Right ventricle myocardium inferior (tissue), 1 donor: ENCODE measurements at places on chromosomes 7 and 10. TPM values are rescaled to one million over a fixed set of nuclear protein-coding genes. Genes with fewer than 3 reads are reported as not detected.

OR2A1 gene
- not detected for total RNA-seq

UROS gene
- 71.8 TPM for total RNA-seq

- DNase-seq = no peak
Measured at GRCh38 chr10:93245779-93246178, 172.1 kb downstream of the CYP26A1 start.

DNA sequence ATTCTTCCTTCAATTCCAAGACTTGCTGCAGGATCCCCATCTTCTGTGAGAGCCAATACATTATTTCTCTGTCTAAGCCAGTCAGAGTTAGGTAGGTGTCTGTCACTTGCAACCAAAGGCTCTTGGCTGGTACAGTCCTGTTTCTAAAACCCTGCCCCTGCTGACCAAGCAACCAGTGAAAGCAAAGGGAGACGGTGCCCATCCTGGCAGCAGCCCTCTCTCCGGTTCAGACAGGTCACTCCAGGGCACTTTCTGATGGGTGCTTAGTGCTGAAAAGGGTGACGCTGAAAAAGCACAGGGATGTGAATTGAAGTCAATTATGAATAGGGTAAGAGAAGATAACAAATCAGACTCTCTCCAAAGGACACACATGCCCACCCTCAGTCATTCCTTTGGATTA lies 37.5 kb downstream of the SPOCK2 start:
- no peak for DNase-seq

NAT16 gene
- not detected for total RNA-seq

DNA sequence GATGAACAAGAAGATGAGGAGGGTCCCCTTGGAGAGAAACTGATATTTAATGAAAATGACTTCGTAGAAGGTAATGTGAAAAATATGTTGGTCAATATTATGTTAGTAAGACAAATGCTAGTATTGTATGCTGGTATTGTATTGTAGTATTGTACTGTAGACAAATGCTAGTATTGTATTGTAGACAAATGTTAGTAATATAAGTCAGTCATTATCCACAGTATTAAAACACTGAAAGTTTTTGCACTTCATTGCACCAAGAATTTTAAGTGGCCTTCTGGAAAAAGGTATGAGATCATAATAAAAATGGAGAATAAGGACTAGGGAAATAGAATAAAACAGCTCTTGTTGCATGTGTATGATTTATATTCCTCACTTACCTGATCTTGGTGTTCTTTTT lies 17.5 kb downstream of the CSGALNACT2 start:
- DNase-seq = no peak

MRC1 gene
- 38.3 TPM for total RNA-seq

DNA sequence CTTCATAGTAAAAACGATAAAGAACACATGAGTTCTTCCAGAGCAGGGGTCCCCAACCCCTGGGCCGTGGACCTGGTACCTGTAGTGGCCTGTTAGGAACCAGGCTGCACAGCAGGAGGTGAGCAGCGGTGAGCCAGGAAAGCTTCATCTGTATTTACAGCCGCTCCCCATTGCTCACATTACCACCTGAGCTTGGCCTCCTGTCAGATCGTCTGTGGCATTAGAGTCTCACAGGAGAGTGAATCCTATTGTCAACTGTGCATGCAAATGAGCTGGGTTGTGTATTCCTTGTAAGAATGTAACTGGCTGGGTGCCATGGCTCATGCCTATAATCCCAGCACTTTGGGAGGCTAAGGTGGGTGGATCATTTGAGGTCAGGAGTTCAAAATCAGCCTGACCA lies 229.5 kb downstream of the CNTNAP2 start:
- no peak for DNase-seq

- DNase-seq = no peak
Measured at GRCh38 chr7:120842121-120842621, 15.8 kb downstream of the TSPAN12 start.

CLRN3 gene
- total RNA-seq = not detected

DNA sequence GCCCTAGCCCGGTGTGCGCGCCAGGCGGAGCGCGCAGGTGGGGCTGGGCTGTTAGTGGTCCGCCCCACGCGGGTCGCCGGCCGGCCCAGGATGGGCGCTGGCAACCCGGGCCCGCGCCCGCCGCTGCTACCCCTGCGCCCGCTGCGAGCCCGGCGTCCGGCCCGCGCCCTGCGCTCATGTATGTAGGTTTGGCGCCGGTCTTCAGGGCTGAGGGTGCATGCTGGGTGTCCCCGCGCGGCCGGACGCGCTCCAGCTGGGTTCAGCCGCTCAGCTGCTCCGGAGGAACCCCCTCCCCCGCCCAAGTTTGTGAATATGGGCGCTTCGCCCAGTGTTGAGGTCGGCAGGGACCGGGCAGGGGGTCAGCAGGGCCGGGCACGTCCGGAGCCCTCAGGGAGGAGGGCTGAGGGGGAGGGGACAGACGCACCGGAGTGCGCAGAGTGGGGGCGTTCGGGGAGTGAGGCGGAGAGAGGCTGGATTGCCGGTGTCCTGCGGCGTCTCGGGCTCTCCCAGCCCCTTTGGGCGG lies 559 bp downstream of the VWC2 start:
- peak; percentile 67 for DNase-seq

LIPF gene
- not detected for total RNA-seq

- DNase-seq = peak; percentile 96
Measured at GRCh38 chr10:131900350-131901152, at the start of gene PPP2R2D. Gene PPP2R2D, plus strand, starts transcription at chr10:131901008. Its CDS starts 141 bp downstream, at chr10:131901149.

DNA sequence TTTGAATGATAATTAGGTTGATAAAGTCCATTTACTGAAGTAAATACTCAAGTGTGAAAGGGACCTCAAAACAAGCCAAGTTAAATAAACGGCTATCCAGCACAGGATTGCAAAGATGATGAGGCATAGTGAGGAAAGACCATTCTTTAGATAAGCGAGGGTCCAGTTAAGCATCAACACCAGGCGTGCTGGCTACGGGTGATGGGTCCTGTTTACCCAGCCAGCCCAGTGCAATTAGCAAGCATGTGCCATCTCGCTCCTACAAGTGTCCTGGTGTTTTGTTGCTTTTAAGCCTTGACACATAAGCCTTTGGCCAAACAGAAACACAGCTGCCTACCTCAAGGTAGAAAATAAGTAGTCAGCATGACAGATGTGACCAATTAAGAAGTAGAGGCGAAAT lies 7.1 kb downstream of the NEBL start:
- no peak for DNase-seq

GRCh38 chr7:44258423-44258760 lies 57.6 kb downstream of the YKT6 start:
- no peak for DNase-seq

- DNase-seq = no peak
Measured at GRCh38 chr7:134890246-134891240, 95.8 kb upstream of the AGBL3 start.

SNX8 gene
- 18.8 TPM for total RNA-seq

GRCh38 chr7:67478066-67478465 lies 481.4 kb downstream of the TYW1 start:
- DNase-seq = no peak

PNLIPRP1 gene
- not detected for total RNA-seq

HOXA13 gene
- not detected for total RNA-seq

IDI2 gene
- total RNA-seq = 0.30 TPM

DNA sequence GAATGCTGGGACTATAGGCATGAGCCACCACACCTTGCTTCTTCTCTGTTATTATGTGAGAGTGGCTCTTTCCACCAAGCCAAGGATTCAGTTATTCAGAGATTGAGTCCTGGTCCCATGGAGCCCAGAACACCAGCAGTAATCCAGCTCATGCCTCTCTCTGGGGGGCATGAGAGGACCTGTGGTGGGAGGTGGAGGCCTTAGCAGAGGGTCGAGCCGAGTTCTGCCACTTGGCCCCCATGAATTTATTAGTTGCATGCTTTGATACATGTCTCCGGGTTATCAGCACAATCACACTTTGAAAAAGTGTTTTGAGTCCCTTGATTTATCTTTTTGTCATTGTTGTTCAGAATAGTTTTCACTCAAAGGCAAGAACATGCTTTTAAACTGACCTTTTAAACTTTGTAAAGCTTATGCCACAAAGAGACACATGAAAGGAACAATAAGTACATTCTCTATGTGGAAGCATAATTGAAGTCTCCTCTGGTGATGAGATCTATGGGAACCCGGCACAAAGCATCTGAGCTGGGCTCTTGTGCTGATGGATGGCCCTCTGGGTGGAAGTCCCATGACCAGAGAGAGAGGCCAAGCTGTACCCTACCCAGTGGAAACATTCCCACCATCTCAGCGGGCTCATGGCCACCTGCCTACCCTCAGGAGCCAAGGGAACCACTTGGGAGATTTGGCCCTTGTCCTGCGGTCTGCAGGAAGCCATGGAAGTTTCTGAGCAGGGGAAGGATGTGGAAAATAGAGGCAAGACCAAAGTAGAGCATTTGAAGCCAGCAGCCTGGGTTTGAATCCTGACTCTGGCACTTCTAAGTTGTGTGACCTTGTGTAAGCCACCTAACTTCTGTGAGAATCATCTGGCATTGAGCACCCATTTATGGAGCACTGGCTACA lies 53.9 kb downstream of the MINDY4 start:
- no peak for DNase-seq

PRRT4 gene
- 2.7 TPM for total RNA-seq

GRCh38 chr10:61040399-61041016 lies 96.5 kb upstream of the RHOBTB1 start:
- DNase-seq = no peak

DNA sequence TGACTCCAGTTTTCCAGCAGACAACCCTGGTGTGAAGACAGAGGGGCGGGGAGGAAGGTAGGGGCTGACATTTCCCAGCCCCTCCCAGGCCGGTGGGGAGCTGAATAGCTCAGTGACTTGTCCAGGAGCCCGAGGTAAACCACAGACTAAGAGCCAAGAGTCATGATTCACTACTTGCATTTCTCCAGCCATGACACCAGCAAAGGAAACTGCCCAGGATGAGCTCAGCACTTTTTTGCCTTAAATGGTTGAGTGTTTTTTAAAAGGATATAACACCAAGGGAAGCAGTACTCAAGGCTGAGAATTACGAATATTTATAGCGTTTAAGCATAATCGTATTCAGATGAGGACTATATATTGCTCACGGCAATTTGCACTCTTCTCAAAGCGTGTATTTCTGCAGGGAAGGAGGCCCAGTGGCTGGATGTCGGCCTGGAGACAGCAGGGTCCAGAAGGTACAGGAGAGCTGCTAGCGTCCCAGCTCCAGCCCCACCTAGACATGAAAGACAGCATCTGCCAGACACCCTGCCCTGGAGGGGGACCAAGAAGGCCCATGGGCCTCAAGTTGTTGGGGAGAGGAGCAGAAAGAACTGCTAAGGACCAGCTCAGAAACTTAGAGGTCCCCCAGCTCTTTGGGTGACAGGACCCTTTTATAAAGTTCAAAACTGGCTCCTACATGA lies 141.4 kb downstream of the GRID1 start:
- DNase-seq = no peak

INA gene
- total RNA-seq = not detected

GRCh38 chr7:75066521-75066920 lies 7.1 kb downstream of the RCC1L start:
- no peak for DNase-seq

- DNase-seq = no peak
Measured at GRCh38 chr10:49360271-49361177, 35.4 kb downstream of the DRGX start.

- no peak for DNase-seq
Measured at GRCh38 chr7:147611431-147611830, 979.1 kb upstream of the C7orf33 start.

DNA sequence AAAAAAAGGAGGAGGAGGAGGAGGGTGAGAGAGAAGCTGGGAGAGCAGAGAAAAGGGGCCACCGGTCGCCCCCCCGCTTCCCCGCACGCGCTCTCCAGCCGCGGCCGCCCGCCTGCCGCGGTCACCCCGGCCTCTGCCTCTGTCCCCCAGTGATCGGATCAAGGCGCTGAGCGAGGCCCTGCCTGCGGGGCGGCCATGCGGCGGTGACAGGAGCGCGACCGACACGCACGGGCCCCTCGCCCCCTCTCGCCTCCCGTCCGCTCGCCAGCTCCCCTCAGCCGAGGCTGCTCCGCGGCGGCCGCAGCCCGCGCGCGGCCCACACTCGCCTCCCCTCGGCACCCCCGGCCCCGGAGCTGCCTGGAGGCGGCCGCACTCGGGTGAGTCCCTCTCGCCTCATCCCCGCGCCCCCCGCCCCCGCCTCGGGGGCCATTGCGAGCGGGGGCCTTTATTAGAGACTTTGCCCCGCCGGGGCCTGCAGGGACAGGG lies at the start of gene GTF2I:
Gene GTF2I (plus strand): TSS at position 27 of the 486 bp plus-strand sequence. CDS start 31,411 bp downstream, outside the sequence.
- DNase-seq = no peak

- no peak for DNase-seq
Measured at GRCh38 chr7:133587903-133588302, 335.0 kb downstream of the EXOC4 start.

TMEM273 gene
- 27.9 TPM for total RNA-seq

- DNase-seq = no peak
Measured at GRCh38 chr10:129785536-129785981, 178.5 kb downstream of the EBF3 start.

IFIT1B gene
- not detected for total RNA-seq

- DNase-seq = no peak
Measured at GRCh38 chr10:107144490-107144889, 20.0 kb downstream of the SORCS1 start.

DNA sequence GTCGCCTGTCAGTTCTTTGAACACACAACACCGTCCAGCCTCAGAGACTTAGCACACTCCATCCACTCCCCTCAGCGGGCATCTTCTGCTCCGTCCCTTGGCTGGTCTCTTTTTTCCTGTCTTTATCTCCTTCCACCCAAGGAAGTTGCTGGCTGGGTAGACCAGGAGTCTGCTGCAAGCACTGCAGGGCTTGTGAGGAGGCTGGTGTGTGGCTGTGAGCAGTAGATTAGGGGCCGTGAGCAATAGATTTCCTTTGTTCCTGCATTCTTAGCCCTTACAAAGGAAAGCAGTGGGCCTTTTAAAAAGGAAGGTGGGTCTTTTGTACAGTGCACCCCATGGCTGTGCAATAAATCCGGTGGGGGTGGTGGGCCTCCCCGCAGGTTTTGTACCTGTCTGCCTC lies 100.3 kb upstream of the BTBD16 start:
- DNase-seq = no peak

DNA sequence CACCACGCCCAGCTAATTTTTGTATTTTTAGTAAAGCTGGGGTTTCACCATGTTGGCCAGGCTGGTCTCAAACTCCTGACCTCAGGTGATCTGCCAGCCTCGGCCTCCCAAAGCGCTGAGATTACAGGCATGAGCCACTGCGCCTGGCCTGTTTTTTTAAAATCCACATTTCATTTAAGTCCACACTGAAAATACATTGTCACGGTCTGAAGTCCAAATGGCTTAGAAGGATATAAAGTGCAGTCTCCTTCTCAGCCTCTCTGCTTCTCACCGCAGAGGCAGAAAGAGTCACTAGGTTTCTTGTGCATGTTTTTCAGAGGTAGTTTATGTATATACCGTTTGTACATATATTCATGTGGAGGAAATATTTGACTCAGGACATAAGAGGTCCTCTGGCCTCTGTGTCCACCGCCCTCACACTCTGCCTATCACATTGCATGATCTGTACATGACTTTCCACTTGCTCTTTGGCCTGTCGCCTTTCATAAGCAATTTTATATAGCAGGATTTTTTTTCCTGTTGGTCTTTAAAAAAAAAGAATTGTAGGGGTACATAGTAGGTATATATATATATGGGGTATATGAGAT lies 42.9 kb downstream of the BLNK start:
- DNase-seq = no peak
